ENCODE measurements at places on chromosomes 12 and 14.

DNA sequence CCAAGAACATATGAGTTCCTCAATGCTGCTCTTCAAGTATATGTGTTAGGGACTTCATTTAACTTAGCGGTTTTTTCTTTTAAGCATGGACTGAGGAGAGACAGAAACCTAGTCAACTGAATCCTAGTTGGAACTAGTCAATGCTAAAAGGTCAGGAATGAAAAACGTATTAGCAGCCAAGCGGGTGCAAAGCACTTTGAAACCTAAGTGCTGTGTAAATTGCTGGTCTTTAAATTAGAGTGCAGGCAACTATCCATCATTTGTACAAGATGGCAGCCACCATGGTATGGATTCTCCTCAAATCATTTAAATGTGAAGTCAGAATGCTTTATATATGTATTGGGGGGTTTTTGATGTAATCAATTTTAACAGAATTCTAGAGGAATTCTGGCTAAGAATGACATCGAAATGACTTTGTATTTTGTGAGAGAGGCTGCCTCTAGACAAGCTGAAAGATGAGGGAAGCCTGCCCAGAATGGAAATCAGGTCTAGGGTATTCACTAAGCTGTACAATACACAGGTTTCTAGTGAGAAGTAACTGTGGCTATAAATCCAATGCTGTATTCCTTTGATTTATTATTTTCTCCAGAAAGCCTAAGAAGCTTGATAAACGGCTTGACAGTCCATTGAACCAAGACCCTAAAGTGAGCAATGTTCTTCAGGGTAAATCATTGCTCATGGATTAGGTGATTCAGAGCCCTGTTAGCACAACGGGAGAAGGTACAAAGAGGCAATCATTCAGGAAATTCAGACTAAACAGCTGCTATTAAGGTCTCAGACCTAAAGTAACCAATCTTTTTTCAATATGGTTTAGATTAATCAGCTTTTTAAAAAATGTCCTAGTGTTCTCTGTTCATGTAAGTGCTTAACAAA is 198.8 kb downstream of the ANO2 start:
- DNase-seq: no peak

GRCh38 chr12:64500394-64500793 is 48.5 kb downstream of the TBK1 start:
- DNase-seq: no peak

DNA sequence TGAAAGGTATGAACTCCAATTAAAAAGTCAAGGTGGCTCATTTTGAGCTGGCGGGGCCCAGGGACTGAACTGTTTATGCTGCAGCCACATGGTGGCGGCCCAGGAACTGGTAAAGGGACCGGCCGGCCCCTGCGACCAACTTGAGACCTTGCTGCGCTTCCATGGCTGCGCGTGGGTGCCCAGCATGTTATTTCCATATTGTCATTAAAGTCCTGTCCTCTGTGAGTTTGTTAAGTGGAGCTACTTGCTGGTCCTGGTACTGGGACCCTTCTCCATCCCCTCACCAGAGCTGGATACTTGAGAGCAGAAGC is 62.3 kb downstream of the BEGAIN start:
- no peak for DNase-seq

- DNase-seq: no peak
Measured at GRCh38 chr12:116136340-116136739, 141.2 kb downstream of the MED13L start.

GRCh38 chr12:122790393-122791075 is 16.2 kb downstream of the CCDC62 start:
- no peak for DNase-seq

DNA sequence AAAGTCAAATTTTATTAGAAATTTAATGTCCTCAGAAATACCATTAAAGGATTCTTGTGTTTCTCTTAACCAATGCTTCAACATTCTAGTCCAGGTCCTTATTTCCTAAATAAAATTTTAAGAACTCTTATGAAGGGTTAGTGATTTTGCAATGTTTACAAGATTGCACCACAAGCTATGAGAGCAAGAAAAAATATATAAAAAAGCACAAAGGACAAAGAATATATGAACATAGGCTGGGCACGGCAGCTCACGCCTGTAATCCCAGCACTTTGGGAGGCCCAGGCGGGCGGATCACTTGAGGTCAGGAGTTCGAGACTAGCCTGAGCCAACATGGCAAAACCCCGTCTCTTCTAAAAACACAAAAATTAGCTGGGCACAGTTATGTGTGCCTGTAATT is 7.7 kb downstream of the RACGAP1 start:
- DNase-seq: no peak

Measured in activated gamma-delta T cell (primary cell).